Stimulated activated CD4-positive, alpha-beta T cell treated with anti-CD3 and anti-CD28 coated beads, TNF-alpha, amount 100 ng/mL, for 1 hour (primary cell): ENCODE measurements at places on chromosomes 5 and 9.

- DNase-seq = no peak
Measured at GRCh38 chr5:133777951-133778350, 165.6 kb upstream of the FSTL4 start.

DNA sequence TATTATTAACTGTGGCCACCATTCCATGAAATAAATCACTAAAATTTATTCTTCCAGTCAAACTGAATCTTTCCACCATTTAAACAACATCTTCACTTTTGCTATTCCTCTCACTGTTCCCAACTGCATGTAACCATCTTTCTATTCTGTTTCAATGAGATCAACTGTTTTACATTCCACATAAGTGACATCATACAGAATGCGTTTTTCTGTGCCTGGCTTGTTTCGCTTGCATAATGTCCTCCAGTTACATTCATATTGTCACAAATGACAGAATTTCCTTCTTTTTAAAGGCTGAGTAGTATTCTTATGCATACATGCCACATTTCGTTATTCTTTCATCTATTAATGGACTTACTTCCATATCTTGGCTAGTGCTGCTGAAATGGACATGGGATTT lies 738.2 kb downstream of the SEMA5A start:
- DNase-seq = no peak

DNA sequence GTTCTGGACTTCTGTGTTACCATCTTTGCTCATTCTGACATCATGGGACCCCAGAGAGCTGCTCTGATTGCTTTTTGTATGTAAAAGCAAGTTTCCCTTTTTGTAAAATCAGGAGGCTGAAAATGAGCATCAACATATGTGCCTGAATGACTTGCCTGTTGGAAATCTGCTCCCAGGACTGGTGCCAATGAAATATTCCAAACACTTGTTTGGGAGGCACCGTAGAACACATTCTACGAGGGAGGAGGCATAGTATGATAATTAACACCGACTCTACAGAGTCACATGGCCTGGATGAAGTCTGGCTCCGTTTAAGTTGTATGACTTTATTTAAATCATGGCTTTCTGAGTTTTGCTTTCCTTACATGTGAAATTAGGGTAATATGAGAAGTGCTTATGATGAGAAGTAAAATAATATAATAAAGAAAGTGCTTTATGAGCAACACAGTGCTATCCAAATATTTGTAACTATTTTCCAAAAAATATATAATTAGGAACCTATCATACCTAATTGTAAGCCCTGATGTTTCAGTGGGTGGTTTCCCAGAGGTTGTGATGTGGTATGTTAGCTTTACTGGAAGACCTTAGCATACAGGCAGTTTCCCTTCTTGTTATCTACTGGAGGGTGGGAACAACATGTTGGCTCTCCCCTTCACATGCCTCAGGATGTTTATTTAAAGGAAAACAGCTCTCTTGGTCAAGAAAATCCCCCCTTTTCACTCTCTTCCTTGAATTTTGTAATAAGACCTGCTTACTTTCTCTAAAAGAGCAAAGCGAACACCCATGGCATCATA lies 238.1 kb downstream of the FBXL7 start:
- no peak for DNase-seq

- no peak for DNase-seq
Measured at GRCh38 chr9:95736891-95737522, 138.5 kb upstream of the ERCC6L2 start.

DNA sequence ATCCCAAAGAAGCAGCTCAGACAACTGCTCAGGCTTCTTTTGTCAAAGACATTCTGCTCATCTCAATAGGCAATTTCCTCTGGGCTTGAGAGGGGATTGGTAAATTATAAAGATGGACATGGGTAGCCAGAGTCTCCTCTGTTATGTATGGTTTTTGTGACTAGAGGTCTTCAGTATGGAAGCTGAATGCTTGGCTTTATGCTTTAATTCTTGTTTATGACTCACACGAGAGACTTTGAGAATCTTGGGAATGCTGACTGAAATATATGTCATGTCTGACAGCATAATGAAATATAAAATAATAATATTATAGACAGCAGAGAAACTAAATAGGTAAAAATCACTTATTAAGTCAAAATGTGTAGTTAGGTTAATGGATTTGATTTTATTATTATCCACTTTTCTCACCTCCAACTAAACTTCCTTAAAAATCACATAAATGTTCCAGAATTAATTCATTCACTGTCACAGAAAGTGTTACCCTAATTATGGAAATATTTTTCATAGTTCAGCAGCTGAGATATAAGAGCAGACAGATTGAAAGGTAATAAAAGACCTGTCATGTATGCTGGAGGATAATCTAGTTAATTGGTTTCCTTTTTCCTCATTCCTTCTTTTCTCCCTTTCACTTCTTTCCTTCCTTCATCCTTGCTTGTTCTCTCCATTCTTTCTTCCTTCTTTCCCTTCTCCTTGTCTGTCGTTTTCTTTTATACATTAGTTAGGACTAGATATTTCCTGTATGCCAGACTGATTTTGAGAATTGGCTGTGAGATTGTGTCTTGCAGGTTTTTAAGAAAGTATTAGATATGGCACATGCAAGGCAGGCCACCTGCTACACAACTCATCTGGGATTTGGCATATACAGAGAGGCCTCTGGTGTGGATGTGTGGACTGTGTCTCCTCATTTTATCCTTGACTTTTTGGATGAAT lies 1866.1 kb upstream of the NUDT12 start:
- no peak for DNase-seq

- DNase-seq = no peak
Measured at GRCh38 chr9:85237478-85237877, 504.3 kb downstream of the AGTPBP1 start.

DNA sequence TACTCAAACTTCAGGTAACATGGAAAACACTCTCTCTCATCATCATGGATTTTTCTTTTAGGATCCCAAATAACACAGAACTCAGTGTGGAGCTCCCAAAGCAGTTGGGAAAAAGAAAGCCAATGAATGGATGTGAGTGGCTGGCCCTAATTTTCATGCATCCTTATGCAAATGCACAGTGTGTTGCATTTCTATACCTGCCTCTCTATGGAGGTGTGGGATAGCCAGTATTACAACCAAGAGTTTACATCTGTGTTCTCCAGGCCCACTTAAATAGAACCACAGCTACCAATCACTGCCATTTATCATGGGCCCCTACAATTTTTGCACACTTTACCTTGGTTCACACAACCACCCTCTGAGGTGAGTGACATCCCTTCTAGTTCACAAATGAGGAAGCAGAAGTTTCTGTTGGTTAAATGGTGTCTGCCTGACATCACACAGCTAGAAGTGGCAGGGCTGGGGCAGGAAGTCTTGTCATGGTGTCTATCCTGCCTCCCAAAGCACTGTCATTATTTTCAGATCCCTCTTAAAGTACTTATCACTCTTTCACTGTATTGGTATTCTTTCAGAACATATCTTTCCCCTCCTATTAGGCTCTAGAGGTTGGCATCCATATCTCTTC lies 17.3 kb downstream of the MAMDC2 start:
- no peak for DNase-seq

- DNase-seq = no peak
Measured at GRCh38 chr9:128244091-128244836, 31.5 kb downstream of the GOLGA2 start.

- DNase-seq = no peak
Measured at GRCh38 chr5:36772276-36773140, 104.1 kb upstream of the NIPBL start.

- DNase-seq = no peak
Measured at GRCh38 chr9:131051592-131052517, 42.9 kb downstream of the LAMC3 start.

GRCh38 chr9:108156270-108156998 lies 666.9 kb upstream of the KLF4 start:
- DNase-seq = no peak
